ENCODE measurements at places on chromosomes 12 and 14.

DNA sequence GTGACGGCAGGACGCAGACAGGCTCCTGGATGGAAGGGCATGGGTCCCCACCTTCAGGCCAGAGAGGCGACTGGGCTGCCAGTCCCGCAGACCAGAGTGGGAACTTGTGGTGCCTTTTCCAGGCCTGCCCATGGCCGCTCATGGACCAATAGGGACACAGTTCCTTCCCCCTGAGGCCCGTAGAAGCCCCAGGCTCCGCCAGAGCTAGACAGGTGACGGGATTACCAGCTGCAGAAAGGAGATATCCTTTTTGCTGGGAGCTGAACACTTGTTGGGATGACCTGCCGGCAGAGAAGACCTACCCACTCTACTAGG, 73.6 kb upstream of the RASSF8 start:
- no peak for ATAC-seq

DNA sequence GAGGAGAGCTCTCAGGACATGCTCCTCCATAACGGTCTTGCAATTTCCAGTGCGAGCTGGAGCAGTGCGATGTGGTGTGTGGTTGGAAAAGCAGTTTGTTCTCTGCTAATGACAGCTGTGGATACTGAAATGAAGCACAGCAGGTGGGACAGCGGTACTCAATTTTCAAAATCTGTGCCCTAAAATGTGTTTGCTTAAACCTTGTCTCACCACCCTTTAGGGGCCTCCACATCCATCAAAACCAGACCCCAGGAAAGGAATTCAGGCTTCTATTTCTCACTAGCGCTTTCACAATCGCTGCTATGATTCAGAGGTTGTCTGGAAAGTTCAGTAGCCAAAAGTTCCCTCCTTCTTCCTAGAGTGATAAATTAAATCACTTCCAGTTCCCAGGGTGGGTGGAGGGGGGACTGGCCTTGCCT, 440.8 kb downstream of the EGLN3 start:
- ATAC-seq: no peak

GRCh38 chr12:54401119-54401518, 16.6 kb upstream of the ZNF385A start:
- ATAC-seq: no peak

DNA sequence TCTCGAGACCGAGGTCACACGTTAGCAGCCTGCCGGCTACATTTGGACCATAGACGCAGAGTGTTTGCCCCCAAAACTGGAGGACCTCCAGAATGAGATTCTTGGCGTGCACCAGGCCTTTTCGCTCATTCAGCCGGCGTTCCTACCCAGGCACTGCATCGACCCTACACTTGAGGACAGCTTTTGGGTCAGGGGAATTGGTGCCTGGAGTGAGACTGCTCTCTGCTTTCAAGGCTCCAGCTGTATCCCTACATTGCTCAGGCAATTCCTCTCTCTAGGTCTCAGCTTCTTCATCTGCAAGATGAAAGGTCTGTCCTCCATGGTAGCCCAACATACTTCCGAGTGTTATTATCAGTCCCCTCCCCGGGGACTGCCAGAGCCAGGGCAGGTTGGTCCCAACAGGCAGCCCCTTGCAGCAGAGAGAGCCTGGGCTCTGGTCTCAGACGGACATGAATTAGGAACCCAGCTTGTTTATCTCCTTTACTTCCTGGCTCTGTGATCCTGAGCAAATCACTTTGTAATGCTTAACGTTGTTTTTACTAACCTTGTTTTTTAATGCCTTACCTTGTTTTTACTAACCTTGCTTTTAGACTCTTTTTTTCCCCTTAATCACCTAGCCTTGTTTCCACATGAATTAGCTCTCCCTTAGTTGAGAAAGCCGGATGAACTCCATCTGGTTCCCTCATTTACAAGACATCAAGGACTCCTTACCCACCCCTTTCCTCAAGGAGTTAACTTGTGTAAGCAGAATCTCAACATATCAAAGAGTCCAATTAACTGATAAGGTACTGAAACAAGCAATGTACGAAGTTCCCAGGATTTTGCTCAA, 892 bp downstream of the TCHP start:
- peak; percentile 39 for ATAC-seq

DNA sequence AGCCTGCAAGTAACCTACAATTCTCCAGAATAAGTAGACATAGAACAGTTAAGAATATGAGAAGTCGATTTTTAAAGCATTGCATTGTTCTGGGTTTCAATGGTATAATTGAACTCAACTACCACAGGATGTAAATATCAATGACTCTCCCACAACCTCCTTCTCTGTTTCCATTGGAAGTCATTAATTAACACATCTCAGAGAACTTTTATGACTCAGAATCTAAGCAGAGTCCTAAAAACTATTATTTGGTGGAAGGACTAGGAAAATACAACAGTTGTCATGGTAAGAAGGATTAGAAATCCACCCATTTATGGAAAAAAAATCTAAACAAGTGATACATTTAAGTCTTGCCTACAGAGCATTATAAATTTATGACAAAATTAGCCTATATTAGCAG, 21.1 kb upstream of the CPNE8 start:
- no peak for ATAC-seq

DNA sequence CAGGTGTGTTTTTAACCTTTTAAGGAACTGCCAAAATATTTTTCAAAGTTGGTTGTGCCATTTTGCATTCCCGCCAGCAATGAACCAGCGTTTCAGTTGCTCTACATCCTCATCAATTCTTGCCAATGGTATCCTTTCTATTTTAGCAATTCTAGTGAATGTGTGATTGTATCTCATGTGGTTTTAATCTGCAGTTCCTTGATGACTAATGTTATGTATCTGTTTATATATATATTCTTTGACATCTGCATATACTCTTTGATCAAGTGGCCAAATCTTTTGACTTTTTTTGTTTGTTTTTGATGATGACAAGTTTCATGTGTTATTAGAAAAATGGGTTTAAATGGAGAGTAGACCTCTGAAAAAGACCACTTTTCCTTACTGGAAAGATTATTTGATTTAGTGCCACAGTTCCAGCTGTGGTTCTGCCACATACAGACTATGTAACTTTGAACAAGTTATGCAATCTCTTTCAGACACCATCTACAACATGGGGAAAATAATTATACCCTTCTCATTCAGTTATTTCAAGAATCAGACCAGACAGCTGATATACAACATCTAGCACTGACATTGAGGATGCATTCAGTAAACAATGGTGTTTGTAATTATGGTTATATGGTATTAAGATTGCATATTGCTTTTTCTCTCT, 146.3 kb upstream of the CNOT2 start:
- ATAC-seq: no peak

DNA sequence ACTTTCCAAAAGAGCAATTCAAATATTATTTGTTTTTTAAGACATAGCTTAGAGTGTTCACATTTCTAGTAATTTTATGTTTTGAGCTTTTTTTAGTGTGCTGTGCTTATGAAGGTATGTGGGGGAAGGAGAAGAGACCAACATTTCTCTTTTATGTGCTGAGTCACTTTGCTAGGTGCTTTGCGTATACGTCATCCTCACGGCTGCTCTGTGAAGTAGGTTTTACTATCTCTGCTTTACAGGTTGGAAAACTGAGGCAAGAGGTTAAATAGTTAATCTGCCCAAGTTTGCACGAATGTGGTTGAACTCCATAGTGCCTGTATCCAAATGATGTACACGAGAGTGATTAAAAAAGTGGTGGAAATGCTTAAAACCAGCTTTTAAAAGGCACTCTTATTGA, 75.9 kb downstream of the AEBP2 start:
- no peak for ATAC-seq

DNA sequence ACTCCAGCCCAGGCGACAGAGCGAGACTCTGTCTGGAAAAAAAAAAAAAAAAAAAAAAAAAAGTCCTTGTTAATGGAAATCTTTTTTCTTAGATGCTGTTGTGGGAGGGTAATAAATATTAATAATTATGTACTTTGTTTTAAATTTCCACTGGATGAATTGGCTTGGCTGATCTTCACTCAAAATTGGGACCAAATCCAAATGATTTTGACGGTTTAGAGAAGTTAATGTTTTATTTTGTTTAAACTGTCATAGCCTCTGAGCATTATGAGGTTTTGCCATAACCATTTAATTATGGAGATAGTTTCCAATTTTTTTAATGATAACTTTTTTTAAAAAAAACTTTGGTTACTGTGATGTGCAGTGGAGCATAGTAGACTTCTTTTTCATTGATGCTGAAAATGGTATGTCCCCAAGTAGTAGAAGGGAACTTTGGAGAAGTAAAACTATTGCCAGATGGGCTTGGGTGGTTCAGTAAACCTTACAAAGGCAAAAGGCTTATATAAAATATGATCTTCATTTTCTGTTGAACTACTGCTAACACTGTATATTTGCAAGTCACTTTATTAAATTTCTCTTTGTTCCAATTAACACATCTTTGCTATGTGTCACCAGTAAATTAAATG, 3.9 kb upstream of the PMCH start:
- ATAC-seq: no peak

DNA sequence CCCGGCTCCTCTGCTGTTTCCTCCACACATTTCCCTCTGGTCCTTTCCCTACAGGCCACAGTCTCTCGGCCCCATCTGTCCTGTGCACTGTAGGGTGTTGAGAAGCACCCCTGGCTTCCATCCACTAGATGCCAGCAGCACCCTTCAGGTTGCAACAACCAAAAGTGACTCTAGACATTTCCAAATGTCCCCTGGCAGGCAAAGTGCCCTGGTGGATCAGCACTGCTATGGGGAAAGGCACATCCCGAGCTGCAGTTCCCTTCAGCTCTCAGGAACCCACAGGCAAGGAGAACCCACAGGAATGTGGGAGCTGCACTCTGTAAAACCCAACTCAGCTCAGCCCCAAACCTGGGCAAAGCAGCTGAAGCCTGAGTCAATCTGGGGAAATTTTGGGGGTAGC, 77.0 kb downstream of the RBM19 start:
- ATAC-seq: no peak

DNA sequence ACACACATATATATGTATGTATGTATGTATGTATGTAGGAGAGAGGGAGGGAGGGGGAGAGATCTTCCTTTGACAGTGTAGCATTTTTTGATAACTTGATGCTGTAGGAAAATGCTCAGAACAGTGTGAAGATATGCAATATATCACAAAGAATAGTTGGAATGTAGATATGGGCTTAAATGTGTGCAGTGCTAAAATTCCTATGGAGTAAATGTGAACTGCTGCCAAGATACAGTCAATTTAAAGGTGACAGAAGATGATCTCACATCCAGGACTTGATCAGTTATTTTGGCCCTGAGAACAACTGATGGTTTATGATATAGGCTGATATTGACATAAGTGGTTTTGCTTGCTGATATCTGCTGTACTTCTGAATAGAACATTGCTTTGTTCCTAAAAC, 84.2 kb downstream of the DAAM1 start:
- no peak for ATAC-seq

GRCh38 chr12:76685246-76685678, 78.7 kb upstream of the ZDHHC17 start:
- ATAC-seq: no peak

- no peak for ATAC-seq
These were observed 35.0 kb upstream of the MDM1 start for GRCh38 chr12:68367116-68367515.

GRCh38 chr12:79441534-79441933, 249.2 kb downstream of the PAWR start:
- no peak for ATAC-seq

DNA sequence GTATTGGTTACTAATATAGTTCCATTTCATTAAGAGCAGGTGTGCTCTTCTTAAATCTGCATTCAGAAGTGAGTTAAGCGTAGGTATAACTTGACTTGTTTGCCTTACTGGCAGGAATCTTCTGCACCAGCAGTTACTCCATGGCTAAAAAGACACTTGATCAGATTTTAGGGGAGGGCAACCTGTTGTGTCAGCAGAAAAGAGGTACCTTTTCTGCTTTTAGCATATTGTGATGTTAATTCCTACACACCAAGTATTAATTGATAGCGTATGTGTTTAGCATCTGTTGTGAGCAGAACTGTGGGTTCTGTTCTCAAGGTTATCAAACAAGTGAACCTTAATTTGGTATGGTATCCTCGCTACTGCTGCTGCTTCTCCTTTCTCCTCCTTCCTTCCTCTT, 38.3 kb downstream of the TTLL5 start:
- no peak for ATAC-seq

GRCh38 chr14:96104469-96105057, 65.4 kb downstream of the C14orf132 start:
- no peak for ATAC-seq

GRCh38 chr14:33700052-33700451, 250.8 kb downstream of the EGLN3 start:
- ATAC-seq: no peak

GRCh38 chr12:75739912-75740311, 228.5 kb upstream of the KRR1 start:
- ATAC-seq: no peak

GRCh38 chr12:106239951-106240335, 7.9 kb downstream of the CKAP4 start:
- ATAC-seq: no peak

GRCh38 chr12:50778663-50779590, 15.0 kb downstream of the ATF1 start:
- ATAC-seq: no peak

- ATAC-seq: peak; percentile 77
These were observed 448.3 kb downstream of the PCNX1 start for GRCh38 chr14:71355324-71356201.

GRCh38 chr12:16586350-16587109, 19.4 kb downstream of the LMO3 start:
- ATAC-seq: no peak

- no peak for ATAC-seq
These were observed 47.1 kb downstream of the IL31 start for GRCh38 chr12:122126713-122127597.

DNA sequence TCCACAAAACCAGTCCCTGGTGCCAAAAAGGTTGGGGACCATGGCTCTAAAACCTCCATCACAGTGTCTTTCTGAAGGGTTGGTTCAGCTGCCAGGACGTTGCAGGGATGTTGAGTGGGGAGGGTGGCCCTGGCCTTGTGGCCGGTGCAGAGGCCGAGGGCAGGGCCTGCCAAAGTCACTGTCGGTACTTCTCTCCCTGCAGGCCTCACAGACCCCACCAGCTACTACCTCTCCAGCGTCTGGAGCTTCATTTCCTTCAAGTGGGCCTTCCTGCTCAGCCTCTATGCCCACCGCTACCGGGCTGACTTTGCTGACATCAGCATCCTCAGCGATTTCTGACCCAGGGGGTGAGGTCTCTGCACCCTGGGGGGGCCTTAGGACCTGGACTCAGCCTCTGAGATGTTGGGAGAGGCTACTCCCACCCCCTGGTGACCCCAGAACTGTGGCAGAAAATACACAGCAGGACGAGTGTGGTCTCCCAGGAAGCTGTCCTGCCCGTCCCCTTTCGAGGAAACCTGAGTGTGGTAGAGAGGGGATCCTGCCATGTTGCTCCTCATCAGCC, 7.0 kb downstream of the SLC48A1 start:
- no peak for ATAC-seq

DNA sequence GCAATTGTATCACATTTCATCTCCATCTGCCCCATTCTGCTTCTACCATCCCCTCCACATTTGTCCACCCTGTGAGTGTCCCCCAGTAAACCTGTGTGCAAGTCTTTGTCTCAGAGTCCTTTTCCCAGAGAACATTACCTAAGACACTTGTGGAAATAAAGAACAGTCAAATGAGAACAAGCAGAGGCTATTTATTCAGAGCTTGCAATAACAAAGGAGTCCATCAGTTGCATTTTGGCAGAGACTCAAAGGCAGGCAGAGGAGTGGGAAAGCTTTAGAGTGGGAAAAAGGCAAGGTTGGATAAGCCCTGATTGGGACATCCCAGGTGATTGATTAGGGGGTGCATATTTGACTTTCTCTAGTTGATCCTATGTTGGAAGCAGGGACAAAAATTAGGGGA, 18.2 kb upstream of the PPFIBP1 start:
- no peak for ATAC-seq
